ENCODE measurements at places on chromosomes 5 and 9. TPM values are rescaled to one million over a fixed set of nuclear protein-coding genes. Genes with fewer than 3 reads are reported as not detected.

- no peak for DNase-seq
Observed at GRCh38 chr5:37938861-37939260, 99.0 kb upstream of the GDNF start.

DNA sequence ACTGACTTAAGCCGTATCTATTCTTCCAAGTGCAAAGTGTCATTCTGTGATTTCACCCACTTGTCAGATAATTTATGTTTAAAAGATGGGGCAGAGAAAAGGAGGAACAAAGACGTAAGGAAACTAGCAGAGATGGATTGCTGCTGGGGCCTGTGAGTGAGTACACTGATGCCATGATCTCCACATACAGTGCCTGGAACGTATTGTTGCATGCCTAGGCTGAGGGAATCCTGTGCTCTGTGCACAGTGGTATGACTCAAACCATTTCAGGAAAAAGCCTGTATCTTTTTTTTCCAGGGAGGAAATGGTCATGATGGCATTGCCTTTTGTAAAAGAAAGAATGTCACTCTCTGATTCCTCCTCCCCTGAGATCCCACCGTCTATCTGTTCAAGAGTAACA, 359.5 kb upstream of the ADAMTS16 start:
- no peak for DNase-seq

- no peak for DNase-seq
Observed at GRCh38 chr9:91301161-91301560, 60.6 kb downstream of the AUH start.

DNA sequence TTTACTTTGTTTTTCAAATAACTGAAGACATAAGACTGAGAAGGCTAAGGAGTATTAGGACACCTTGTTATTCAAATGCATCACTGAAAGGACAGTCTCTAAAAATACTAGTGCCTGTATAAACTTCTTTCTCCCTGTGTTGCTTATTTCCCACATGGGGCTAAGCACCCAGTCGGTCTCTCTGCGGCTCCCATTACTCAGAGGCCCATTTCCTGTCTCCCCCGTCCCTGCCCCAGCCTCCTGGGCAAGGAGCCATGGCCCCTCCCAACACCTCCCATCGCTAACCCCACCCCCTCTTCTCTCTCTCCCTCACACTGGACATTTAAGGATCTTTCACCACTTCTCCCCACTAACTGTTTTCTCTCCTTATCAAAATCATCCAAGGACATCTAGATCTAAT, 81.9 kb downstream of the EBF1 start:
- no peak for DNase-seq

GRCh38 chr9:90007516-90008440, 403.0 kb downstream of the GADD45G start:
- DNase-seq: no peak

GRCh38 chr5:179226696-179227095, 118.6 kb downstream of the ADAMTS2 start:
- no peak for DNase-seq

DNA sequence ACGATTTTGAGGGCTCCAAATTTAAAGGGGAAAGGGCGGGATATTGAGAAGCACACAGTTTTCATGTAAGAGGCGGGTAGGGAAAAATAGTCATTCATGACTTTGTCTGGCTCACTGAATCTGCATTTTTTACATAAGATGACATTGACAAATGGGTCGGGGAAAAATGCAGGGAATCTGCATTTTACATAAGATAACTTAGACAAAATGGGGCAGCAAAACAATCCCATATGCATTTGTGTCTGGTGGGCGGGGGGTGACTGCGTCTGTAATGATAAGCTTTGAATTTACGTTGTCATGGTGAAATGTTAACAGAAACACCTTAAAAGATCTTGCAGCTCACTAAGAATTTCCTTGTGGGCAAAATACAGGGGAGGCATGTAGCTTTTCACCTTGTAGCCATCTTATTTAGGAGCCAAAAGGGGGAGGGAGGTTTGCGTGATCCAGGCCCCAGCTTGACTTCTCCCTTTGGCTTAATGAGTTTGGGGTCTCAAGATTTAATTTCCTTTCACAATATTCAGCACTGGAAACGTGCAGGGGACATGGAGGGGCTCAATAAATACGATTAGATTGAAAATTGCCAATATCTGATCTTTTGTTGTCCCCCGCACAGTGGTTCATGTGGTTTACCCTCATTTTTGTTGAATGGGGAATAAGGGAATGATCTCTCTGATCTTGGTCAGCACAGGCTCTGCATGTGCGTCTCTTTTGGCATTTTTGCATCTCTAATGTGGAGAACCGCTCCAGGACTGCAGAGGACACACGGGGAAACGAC, 41.1 kb upstream of the GADD45G start:
- DNase-seq: no peak

- no peak for DNase-seq
Observed at GRCh38 chr5:14131855-14132503, 11.2 kb upstream of the TRIO start.

DNA sequence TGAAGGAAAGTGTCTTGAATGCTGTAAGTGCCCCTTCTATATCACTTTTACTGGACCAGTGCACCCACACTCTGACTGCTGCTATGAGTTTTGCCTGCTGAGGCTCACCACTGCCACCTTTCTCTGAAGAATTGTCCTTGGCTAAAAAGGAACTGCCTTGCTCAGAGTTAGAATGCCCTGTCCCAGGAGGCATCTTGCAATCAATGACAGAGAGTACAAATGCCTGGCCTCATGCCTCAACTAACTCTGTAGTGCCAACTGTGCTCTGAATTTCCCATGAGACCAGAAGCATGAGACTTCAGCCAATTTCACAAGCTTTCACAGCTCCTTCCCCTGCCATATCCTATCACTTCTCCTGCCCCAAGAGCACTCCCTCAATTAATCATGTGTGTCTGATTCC, 569.7 kb downstream of the ZNF608 start:
- DNase-seq: peak; percentile 10

Gene IL5
- total RNA-seq: not detected

Gene HK3
- 3.5 TPM for total RNA-seq

Gene SLIT3
- under 0.01 TPM for total RNA-seq

Measured in hematopoietic multipotent progenitor cell (in vitro differentiated cells).